ENCODE measurements at places on chromosomes 7 and 10. TPM values are rescaled to one million over a fixed set of nuclear protein-coding genes. Genes with fewer than 3 reads are reported as not detected.

NACAD gene
- 1.7 TPM for total RNA-seq

FEZF1 gene
- total RNA-seq: not detected

AKR1E2 gene
- total RNA-seq: 3.8 TPM

SLC26A3 gene
- total RNA-seq: not detected

HOXA7 gene
- not detected for total RNA-seq

FOXI2 gene
- not detected for total RNA-seq

SPDYE6 gene
- not detected for total RNA-seq

TWNK gene
- total RNA-seq: 3.0 TPM

SLC16A9 gene
- 0.26 TPM for total RNA-seq

PLEKHS1 gene
- total RNA-seq: not detected

AGAP3 gene
- 34.2 TPM for total RNA-seq

SUN3 gene
- not detected for total RNA-seq

CPA4 gene
- 2.7 TPM for total RNA-seq

HDAC9 gene
- total RNA-seq: 3.5 TPM

LIPJ gene
- total RNA-seq: 0.16 TPM

ZNF107 gene
- 0.60 TPM for total RNA-seq

IFIT1 gene
- 40.8 TPM for total RNA-seq

CALML5 gene
- total RNA-seq: not detected

ENO4 gene
- total RNA-seq: 0.34 TPM

PRSS37 gene
- total RNA-seq: not detected

NPSR1 gene
- not detected for total RNA-seq

NODAL gene
- total RNA-seq: not detected

TAS2R41 gene
- not detected for total RNA-seq

ABCB1 gene
- 3.8 TPM for total RNA-seq

MYL10 gene
- total RNA-seq: not detected

CNPY1 gene
- not detected for total RNA-seq

MMRN2 gene
- 1.5 TPM for total RNA-seq

BTAF1 gene
- total RNA-seq: 38.6 TPM

PRRT4 gene
- not detected for total RNA-seq

NRP1 gene
- 306 TPM for total RNA-seq

TBX20 gene
- total RNA-seq: not detected

ZPBP gene
- total RNA-seq: not detected

ECHDC3 gene
- total RNA-seq: 6.8 TPM

ARHGEF35 gene
- 2.5 TPM for total RNA-seq

TMEM196 gene
- not detected for total RNA-seq

ZP3 gene
- total RNA-seq: 1.9 TPM

SLC35G1 gene
- 3.2 TPM for total RNA-seq

GPNMB gene
- total RNA-seq: 264 TPM

TUBAL3 gene
- not detected for total RNA-seq

NPFFR1 gene
- under 0.01 TPM for total RNA-seq

LEP gene
- not detected for total RNA-seq

DPYSL4 gene
- 2.7 TPM for total RNA-seq

ACSM6 gene
- not detected for total RNA-seq

PIP4K2A gene
- 28.2 TPM for total RNA-seq

RP9 gene
- total RNA-seq: 9.4 TPM

GPR22 gene
- not detected for total RNA-seq

GDF2 gene
- total RNA-seq: not detected

MUC3A gene
- total RNA-seq: under 0.01 TPM

TAX1BP1 gene
- total RNA-seq: 86.7 TPM

TMEM106B gene
- 44.3 TPM for total RNA-seq

MOGAT3 gene
- total RNA-seq: not detected

SPDYE2 gene
- total RNA-seq: not detected

NPC1L1 gene
- total RNA-seq: 0.09 TPM

TMEM140 gene
- 12.0 TPM for total RNA-seq

UBE2D1 gene
- total RNA-seq: 8.5 TPM

Data from bronchial smooth muscle cell (primary cell).